ENCODE measurements at places on chromosomes 2 and 18.

DNA sequence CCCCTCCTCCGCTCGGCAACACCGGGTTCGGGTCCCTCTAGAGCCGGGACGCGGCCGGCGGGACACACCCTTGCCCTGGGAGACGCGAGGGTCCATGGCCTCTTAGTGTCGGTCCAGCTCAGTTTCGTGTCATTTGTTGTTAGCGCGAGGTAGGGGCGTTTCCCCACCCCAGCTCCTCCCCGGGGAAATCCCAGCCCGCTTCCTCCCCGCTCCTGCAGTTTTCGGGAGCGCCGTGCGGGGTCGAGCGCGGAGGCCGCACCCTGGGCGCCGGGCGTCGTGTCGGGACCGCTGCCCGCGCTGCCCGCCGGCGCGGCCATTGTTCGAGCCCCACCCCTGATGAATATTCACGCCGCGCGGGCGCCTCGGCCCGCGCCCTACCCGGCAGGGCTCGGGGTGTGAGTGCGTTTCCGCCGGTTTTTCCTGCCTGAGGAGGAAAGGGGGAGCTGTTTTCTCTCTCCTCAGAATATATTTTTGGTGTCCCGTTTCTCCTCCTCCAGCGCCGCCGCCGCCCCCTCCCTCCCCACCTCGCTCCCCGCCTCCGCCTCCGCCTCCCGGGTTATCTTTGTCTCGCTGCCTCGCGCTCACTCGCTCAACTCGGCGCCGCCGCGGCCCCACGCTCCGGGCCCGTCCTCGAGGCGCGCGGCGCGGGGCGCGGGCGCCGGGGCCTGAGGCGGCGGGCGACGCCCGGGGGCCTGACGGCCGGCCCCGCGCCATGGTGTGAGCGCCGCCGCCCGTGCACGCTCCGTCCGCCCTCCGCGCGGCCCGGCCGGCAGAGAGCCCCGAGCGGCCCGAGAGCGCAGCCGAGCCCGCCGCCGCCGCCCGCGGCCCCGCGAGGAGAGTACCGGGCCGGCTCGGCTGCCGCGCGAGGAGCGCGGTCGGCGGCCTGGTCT is at the start of gene MAP4K4:
TSS of gene MAP4K4 (plus strand) at position 584 of the 890 bp plus-strand sequence. CDS start 374 bp downstream, outside the sequence.
- DNase-seq, result peak; percentile 84

GRCh38 chr2:207151048-207151447 is 14.7 kb downstream of the KLF7 start:
- no peak for DNase-seq

DNA sequence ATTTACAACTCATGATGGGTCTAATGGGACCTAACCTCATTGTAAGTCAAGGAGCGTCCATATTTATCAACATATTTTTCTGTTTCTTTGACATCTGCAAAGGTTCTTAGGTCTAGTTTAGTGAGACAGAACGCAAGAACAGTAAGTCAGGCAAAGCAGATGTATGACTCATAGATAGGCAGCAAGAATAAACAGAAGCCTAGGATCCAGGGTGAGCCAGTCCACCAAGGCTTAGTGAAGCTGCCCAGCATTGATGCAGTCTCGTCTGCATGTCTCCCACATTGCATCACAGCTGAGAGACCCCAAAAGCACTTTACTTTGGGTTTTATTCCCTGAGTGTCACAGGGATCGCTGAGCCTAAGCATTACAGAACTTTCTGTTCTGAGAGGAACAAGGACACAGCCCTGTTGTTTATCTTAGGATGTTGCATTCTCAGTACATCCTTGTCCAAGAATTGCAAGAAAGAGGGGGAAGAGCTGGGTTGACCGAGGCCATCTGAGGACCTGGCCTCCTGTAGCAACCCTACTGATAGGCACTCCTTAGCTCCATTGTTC is 29.6 kb upstream of the TMEM177 start:
- DNase-seq, result no peak

- no peak for DNase-seq
These were observed 99.8 kb downstream of the COL6A3 start for GRCh38 chr2:237314198-237314597.

- DNase-seq, result no peak
These were observed 94.3 kb downstream of the NFATC1 start for GRCh38 chr18:79489899-79490625.

DNA sequence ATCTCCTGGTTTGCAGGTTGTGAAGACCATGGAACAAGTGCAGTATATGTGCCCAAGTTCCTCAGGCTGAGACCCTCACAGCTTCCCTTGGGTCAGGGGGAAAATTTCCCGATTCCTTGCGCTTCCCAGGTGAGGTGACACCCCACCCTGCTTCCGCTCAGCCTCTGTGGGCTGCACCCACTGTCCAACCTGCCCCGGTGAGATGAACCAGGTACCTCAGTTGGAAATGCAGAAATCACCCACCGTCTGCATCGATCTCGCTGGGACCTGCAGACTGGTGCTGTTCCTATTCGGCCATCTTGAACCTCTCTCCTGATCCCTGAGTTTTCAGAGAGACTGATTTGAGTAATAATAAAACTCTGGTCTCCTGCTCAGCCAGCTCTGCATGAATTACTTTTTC is 30.6 kb downstream of the CHCHD5 start:
- DNase-seq, result peak; percentile 42

DNA sequence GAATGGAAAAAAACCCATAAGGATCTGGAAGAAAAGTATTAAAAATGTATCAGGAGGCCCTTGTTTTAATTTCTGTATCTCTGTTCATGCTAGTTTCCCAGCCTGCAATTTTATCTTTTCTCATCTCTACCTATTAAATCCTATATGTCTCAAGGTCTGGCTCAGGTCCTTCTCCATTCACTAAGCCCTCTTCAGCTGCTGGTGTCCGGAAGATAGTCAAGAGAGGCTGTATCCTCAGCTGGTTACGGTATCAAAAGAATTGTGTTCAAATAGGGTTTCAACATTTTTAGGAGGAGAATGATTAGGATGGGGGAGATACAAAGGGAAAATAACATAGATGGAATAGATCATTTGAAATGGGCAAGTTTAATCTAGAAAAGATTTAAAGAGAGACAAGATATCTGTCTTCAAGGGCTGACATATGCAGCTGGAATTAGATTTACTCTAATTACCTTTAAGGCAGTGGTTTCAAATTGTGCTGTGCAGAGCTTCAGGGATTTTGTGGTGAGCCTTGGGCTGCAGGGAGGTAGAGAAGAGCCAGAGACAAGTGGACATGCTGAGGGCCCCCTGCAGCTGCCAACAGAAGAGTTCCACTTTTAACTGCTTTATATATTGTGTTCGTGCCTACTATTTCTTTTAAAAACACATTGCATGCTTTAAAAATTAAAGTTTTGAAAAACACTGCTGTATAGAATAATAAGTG is 24.1 kb downstream of the GREB1L start:
- DNase-seq, result no peak

- no peak for DNase-seq
These were observed 582.4 kb upstream of the RAB6C start for GRCh38 chr2:129396980-129397599.

- no peak for DNase-seq
These were observed 1142.0 kb upstream of the TMEFF2 start for GRCh38 chr2:193336781-193337180.

DNA sequence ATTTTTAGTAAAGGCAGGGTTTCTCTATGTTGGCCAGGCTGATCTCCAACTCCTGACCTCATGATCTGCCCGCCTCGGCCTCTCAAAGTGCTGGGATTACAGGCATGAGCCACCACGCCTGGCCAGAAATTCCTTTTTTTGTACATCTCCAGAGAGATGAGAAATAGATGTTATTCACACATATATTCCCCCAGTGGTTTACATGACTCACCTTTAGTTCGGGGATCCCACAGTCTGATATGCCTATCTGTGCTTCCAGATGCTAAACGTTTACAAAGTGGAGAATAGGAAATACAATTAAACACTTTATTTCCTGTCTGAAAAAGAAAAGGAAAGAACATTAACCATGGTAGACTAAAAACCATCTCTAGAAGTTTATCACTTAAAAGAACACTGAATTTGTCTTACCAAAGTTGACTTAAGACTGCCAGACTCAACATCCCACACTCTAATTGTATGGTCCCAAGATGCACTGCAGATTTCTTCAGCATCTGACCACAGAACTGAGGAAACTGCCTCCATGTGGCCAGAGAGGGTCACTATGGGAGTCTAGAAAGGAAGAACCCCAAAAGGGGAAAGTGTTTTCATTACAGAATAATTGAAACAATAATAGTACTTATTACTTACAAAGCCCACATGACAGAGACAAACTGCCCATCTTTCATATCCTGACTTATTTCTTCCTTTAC is 12.6 kb upstream of the ICA1L start:
- no peak for DNase-seq

DNA sequence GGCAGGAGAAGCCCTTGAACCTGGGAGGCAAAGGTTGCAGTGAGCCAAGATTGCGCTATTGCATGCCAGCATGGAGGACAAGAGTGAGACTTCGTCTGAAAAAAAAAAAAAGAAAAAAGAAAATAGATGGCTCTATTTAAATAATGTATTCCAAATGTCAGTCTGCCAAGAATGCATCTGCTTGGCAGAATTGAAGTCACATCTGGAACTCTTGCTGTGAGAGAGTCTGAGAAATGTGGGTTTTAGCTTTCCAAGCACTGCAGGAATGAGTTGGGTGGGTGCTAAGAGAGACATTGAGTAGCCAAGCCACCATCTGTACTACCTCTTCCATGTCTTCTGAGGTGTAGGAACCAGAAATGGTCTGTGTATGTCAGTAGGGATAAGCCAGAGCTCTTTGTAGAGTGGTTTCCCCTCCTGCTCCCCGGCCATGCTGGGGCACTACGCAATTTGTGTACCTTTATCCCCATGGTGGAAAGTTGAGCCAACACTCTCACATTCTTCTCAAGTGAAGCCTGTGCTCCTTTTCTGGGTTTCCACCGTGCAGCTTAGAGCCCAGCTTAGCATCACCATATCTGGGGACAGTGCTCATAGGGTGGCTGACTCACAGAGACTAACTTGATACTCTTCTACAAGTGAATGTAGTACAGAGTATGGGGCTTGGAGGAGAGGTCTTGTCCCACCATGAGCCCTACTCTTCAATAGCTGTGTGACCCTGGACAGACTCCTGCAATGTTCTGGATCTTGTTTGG is 25.3 kb downstream of the IL1F10 start:
- no peak for DNase-seq

GRCh38 chr2:100320547-100321178 is 1.6 kb downstream of the LONRF2 start:
- DNase-seq, result no peak

DNA sequence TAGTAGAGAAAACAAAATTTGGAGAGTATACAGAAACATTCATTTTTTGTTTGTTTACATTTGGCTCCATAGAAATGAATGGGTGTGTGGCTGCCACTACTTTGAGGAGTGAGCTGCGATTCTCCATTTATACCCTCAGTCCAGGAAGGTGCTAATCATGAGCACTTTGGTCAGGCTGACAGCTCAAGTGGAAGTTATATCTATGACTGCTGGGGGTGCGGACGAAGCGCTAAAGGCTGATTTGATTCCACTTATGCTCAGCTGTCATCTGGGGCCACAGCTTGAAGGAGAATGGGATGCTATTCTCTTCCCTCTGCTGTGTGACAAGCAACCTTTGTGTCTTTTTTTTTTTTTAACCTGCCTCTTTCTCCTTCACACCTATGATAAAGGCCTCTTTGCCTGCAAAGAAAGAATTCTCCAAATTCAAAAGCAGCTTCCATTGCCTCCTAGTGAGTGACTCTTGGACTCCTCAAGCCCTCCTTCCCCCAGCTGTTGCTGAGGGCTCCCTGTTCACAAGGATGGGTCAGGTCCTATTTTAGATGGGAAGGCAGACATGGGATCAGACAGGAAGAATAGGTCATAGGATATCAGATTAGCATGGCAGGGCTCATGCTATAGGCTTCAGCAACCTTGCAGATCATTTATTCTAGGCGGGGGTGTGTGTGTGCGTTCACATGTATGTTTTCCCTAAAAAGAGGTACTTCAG is 201.6 kb downstream of the SETBP1 start:
- no peak for DNase-seq

GRCh38 chr2:48395658-48396057 is 134.3 kb upstream of the STON1 start:
- no peak for DNase-seq

DNA sequence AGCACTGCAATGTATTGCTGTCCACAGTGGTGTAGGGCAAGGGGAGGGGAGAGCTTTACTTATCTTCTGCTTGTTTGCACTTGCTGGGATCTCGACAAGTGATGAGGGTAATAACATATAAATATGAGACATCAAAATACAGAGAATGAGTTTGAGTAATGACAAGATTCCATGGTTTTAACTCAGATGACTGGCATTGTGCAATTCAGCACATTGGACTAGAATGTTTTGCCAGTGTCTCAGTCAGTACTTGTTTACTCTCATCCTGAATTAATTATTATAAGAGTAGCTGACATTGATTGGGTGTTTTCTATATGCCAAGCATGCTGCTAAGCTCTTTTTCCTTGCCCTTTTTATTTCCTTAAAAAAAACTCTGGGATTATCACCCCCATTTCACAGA is 306.7 kb upstream of the MMADHC start:
- DNase-seq, result no peak

- DNase-seq, result no peak
These were observed 5.9 kb downstream of the RIOK3 start for GRCh38 chr18:23458830-23459529.

- DNase-seq, result no peak
These were observed 100.1 kb downstream of the SLC25A12 start for GRCh38 chr2:171793691-171794678.

GRCh38 chr2:192195548-192196418 is 1.1 kb upstream of the TMEFF2 start:
- DNase-seq, result peak; percentile 59

GRCh38 chr2:166419616-166419934 is 43.8 kb upstream of the SCN9A start:
- no peak for DNase-seq

DNA sequence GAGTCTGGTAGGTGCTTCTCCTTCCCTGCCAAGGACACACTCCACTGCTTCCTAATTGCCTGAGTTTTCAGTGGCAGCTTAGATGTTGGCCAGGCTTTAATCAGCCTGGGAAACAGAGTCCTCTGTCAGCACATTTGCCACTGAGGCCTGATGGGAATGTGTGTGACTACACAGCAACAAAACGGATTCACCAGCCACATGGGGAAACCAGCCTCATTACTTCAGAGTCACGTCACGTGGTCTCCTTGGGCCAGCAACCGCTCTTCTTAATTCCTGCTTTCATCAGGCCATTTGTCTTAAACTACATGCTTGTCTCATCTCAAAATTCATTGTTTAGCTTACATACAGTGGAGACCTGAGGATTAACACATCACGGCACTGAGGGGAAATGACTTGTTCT is 93.9 kb upstream of the LTBP1 start:
- DNase-seq, result no peak

GRCh38 chr2:227388537-227389011 is 825 bp upstream of the SCYGR1 start:
- DNase-seq, result no peak

DNA sequence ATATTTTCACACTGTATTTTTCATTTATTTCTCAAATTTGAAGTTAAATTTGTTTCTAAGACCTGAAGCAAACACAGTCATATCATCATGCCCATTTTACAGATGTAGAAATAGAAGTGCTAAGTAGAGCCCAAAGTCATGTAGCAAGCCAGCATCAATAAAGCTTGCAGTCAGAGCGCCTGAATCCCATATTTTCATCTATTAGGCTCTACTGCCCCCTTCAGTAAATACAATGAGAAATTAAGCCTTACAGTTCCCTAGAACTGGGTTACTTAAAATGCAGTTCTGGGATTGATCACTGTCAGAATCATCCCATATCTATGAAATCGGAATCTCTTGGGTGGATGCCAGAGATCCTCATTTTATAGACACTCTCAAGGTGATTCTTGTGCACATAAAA is 419.9 kb downstream of the TGIF1 start:
- no peak for DNase-seq

- no peak for DNase-seq
These were observed 107.1 kb upstream of the KCNJ3 start for GRCh38 chr2:154591294-154591820.

All from activated CD8-positive, alpha-beta memory T cell treated with anti-CD3 and anti-CD28 coated beads for 24 hours (primary cell).